Neural progenitor cell (in vitro differentiated cells): ENCODE measurements at places on chromosomes 11 and 22.

DNA sequence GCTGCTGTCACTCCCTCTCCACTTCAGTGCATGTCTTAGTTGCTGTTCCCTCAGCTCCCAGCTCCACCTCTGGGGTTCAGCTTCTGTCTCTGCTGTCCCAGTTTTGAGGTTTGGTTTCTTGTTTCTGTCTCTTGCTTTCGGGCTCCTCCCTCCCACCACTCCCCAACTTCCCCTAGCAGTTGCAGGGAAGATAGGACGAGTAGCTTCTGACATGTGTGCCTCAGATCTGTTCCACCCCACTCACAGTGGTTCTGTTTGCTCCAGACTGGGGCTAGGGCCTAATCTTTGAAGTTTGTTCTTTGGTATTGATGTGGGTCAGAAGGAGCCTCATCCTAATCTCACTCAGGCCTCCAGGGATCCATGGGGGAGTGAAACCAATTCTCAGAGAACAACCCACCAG lies 2.6 kb upstream of the RRM1 start:
- no peaks in the 10 kb centered on the region for H3K27me3 ChIP-seq
- no peak for DNase-seq

GRCh38 chr22:20297414-20298109 lies 22.3 kb downstream of the DGCR6L start:
- DNase-seq = no peak
- peaks cover 74% of the 10 kb centered on the region for H3K27me3 ChIP-seq
- no peak overlapping the region for H3K4me3 ChIP-seq

- no peak overlapping the region for H3K27ac ChIP-seq
- H3K36me3 ChIP-seq = peaks cover 5% of the 10 kb centered on the region
- no peak for DNase-seq
- no peak overlapping the region for H3K4me3 ChIP-seq
- no peaks in the 10 kb centered on the region for H3K4me1 ChIP-seq
- H3K27me3 ChIP-seq = no peaks in the 10 kb centered on the region
Measured at GRCh38 chr11:94449437-94449836, 44.2 kb downstream of the MRE11 start.

- DNase-seq = no peak
- no peak overlapping the region for H3K4me3 ChIP-seq
- H3K27ac ChIP-seq = no peak overlapping the region
Measured at GRCh38 chr11:129443276-129443675, 67.6 kb downstream of the BARX2 start.

DNA sequence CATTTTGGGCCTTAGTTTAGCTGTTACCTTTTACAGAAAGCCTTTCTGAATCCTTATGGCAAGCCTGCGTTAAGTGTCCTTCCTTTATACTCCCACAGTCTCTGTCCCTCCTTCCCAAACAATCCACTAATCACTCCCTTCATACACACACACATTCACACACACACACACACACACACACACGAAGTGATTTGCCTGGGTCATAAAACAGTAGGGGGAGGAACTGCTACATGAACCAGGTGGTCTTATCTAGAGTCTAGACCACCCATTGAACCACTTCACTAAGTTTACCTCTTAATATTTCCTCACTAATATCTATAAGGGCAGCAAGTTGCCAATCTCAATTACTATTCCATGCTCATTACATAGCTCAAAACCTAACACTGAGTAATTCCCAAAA lies 196.7 kb upstream of the GUCY1A2 start:
- no peak for DNase-seq
- H3K4me1 ChIP-seq = peaks cover 9% of the 10 kb centered on the region
- H3K27ac ChIP-seq = no peak overlapping the region

GRCh38 chr11:3879216-3879966 lies 23.9 kb downstream of the STIM1 start:
- H3K27me3 ChIP-seq = no peaks in the 10 kb centered on the region
- no peaks in the 10 kb centered on the region for H3K36me3 ChIP-seq
- H3K4me1 ChIP-seq = peaks cover 12% of the 10 kb centered on the region

DNA sequence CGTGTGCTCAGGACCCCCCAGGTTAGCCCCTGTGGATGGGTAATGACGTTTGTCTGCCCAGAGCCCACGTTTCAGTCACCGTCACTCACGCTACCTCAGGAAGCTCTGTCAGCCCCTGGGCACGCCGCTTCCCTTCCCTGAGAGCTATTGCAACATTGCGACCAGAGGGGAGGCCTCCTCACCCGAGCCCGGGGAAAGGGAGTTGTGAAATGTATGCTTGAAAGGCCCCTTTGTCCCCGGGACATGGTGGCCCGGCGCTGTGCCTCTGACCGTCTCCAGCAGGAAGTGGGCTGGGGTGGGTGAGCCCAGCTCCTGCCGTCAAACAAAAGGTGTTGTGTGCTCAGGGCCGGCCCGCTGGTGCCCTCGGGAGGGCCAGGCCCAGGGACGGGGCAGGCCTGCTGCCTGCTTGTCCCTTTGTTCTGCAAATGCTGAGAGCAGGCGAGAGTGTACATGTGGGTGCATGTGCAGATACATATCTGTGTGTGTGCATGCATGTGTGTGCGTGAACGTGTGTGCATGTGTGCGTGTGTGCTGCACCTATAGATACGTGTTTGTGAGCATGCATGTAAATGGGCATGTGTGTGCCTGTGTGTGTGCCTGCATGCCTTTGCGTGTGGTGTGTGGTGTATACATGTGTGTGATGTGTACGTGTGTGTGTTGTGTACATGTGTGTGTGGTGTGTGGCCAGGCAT lies 1125.0 kb downstream of the BRD1 start:
- no peak overlapping the region for H3K4me3 ChIP-seq
- no peak overlapping the region for H3K27ac ChIP-seq
- H3K4me1 ChIP-seq = peaks cover 32% of the 10 kb centered on the region
- no peaks in the 10 kb centered on the region for H3K36me3 ChIP-seq
- H3K27me3 ChIP-seq = no peaks in the 10 kb centered on the region
